D721Med (cell line): ENCODE measurements at places on chromosomes 7 and 10.
A peak's percentile ranks its signal among the peaks of the same experiment; 100 is the strongest.

DNA sequence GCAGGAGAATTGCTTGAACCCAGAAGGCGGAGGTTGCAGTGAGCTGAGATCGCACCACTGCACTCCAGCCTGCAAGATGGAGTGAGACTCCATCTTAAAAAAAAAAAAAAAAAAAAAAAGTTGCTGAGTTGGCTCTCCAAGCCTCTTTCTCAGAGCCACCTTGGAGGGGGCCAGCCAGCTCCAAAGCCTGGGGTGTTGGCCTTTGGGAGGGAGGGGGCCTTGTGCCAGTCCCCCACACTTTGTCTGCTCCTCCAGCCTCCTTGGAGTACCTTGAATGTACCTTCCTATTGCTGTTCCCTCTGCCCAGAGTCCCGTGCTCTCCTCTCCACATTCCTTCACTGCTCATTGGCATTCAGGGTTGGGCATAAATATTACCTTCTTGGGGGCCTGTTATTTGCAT, 62.4 kb downstream of the GRK5 start:
- no peak for DNase-seq

DNA sequence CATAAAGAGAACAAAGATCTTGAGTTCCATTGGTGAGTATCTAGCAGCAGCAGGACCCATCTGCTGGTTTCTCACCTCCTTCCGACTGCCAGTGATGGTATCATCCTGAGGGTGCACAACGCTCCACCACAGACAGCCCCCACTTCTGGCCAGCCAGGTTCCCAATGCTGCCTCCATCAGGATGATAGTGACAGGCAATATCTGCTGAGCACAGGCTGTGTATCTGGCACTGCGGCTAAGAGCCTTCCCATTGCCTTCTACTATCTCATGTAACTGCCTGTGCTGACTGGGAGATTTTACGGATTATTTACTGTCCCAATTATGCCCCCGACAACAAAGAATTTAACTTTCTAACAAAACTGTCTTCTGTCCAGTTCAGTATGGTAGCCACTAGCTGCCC, 352.4 kb upstream of the AOAH start:
- DNase-seq, result no peak

DNA sequence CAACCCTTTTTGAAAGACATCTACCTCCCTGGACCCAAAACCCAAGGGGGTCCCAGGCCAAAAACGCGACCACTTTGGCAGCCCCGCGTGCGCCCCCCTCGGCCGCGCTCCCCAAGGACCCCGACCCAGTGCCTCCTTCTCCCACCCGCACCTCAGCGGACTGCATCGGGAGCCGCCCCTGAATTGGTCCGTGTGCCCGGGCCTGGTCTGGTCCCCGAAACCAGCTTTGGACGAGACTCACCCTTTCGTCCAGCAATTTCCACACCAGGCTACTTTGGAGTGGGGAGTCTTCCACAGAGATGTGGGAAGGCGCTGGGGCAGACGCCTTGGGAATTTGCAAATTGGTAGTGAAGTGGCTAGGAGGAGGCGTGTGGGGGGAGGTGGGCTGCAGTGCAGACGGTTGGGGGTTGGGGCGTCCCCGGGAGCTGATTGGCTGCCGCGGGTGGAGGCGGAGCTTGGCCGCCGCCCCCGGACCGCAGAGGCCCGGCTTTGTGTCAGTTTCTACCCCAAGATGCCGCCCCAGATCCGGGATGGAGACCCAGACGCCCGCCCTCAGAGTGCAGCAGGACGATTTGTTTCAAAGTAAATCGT, 16.9 kb downstream of the TCAF1 start:
- DNase-seq, result peak; percentile 64

- DNase-seq, result no peak
Observed at GRCh38 chr7:196283-196682, 3.9 kb downstream of the FAM20C start.

- DNase-seq, result no peak
Observed at GRCh38 chr7:36530456-36530855, 140.8 kb downstream of the ANLN start.

DNA sequence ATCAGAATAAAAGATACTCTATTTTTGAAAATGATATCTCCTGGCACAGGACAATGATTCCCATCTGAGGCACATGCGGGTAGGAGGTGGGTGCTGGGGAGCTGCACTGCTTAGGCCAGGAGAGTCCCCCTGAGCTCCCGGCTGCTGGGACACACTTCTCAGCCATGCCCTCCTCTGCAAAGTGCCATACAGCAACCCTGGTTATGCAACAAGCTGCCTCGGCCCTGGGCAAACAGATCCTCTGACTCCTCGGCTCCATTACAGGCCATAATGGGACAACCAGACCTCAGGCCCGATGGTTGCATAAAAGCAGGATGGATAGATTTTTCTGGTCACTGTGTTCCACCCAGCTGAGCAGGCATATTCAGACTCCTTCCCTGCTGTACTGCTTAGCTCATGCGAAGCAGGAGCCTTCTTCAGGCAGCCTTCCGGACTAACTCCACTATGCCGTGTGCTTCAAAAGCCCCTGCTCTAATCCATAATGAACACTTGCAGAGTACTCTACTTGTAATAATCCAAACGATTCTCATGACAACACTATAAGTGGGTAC, 6.5 kb upstream of the LEP start:
- DNase-seq, result no peak
